ENCODE measurements at places on chromosomes 7 and 10.

DNA sequence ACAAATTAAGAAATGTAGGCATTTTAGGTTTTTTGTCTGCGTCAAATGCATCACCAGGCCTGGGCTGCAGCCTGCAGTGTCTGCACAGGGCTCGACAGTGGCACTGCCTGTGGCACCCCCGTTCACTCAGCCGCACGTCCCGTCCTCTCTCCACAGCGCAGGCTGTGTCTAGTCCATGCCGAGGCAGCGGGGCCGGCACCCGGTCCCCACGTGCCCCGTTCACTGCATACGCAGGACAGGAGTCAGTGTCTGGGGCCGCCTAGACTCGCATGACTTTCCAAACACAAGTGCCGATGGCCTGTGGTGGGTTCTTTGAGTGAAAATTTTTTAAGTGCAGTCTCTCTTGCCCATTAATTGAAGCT is 446.4 kb downstream of the PTPRN2 start:
- no peak for DNase-seq

GRCh38 chr10:23742368-23742767 is 303.5 kb downstream of the OTUD1 start:
- no peak for DNase-seq

DNA sequence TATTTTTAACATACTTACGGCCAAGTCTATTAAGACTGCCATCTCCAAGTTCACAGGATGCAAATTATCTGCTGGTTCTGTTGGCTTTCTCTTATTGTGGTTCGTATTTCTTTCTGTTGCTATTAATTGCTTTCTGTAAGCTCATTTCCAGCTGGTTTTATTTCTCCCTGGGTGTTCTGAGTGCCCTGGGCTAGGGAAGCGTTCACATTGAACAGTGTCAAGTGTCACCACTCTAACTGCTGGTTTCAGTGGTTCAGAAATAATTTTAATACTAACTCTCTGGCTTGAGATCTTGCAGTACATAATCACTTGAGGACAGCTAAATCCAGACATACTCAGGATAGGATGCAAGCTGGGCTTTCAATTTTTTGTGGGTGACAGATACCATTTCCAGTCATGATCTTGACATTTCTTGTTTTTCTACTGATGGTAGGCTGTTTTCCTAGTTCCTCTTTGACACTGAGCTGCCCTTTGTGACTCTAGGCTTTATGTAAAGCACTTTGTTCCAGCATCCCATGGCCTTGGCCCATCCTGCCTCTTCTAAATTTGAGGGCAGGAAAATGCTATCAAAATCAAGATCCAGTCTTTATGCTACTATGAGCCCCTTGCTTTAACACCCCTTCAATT is 117.6 kb downstream of the SNX13 start:
- DNase-seq: no peak

DNA sequence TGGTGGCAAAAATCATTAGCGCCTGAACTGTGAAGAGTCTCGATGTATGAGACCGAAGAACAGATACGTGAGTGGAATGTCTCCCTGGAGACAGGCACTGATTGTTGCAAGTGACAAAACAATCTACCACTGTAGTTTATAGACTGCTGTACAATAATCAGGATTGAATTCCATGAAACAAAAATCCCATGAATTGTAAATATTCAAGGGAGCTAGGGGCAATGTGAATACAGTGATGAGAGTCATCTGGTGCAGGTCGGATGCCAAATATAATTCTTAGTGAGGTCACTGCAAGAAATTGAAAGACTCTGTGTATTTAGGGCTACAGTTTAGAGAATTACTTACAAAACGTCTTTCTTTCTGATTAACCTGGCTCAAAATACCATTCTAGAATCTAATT is 594.4 kb upstream of the VSTM2A start:
- DNase-seq: no peak

GRCh38 chr7:30433082-30433481 is 45.5 kb downstream of the NOD1 start:
- peak; percentile 49 for DNase-seq

- DNase-seq: no peak
These were observed 44.9 kb downstream of the IKZF1 start for GRCh38 chr7:50349399-50349798.

GRCh38 chr10:118798231-118798662 is 43.5 kb upstream of the CACUL1 start:
- DNase-seq: no peak

- DNase-seq: no peak
These were observed 197.3 kb downstream of the CREB5 start for GRCh38 chr7:28609608-28610007.

GRCh38 chr7:122546496-122546895 is 152.4 kb downstream of the RNF133 start:
- no peak for DNase-seq

GRCh38 chr7:80537091-80537490 is 25.2 kb upstream of the GNAT3 start:
- DNase-seq: no peak

DNA sequence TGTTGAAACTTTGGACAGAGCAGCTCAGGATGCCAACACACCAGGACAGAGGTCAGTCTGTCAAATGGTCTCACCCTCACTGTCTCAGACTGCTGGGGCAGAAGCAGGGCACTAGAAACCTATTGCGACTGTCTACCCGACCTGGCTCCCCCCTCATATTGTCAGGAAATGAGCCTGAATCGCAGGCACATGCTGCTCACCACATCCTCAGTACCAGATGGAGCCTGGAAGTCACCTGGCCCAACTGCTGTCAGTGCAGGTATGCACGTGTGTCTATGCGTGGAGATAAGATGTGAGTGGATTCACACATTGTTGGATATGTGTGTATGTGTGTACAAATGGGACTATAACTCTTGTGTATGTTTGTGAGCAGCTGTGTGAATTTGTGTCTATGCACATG is 3.2 kb upstream of the CDHR1 start:
- DNase-seq: no peak

DNA sequence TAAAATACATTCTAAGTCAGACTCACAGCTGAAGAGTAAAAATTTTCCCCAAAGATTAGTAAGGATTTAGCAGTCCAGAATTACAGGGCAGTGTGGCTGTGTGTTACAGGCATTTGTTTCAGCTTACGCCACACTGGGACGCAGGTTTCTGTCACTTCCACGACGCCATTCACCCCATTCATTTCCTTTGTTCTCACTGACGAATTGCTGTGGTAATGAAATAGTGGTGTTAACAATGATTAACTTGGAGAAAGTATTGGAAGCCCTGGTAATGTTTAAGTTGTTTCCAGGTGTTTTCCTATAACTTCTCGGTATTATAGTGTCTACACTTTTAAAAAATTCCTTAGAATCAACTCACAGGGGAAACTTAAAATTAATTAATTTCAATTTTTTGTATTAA is 370.9 kb downstream of the SH2D4B start:
- no peak for DNase-seq

DNA sequence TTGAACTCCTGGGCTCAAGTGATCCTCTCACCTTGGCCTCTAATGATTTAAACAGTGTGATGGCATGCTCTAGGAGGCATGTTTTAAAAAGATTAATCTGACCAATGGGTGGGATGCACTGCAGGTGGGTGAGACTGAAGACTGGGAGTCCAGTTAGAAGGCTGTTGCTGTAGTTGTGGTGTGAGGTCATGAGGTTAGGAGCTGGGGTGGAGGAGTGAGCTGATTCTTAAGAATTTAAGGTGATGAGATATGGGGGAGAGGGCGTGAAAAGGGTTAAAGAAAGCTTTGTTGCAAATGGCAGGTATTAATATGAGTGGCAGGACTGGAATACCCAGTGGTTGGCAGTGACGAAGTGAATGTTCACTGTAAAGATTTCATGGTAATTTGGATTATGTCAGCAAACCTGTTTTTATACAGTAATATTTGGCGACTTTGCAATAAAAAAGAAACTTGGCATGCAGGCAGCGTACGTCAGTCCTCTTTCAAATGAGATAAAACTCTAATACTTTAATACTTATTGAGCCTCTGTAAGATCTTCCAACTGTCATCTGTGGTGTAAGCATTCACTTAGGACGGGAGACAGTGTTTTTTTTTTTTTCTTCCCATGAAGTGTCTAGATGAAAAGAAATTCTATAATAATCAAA is 72.8 kb upstream of the MTPN start:
- DNase-seq: no peak

- DNase-seq: no peak
These were observed 16.9 kb downstream of the TAS2R41 start for GRCh38 chr7:143494622-143495021.

GRCh38 chr10:103599211-103599610 is 105.7 kb downstream of the NEURL1 start:
- no peak for DNase-seq

- no peak for DNase-seq
These were observed 103.6 kb upstream of the SVIL start for GRCh38 chr10:29738341-29738740.

GRCh38 chr7:47739891-47740290 is 158.0 kb upstream of the TNS3 start:
- no peak for DNase-seq

GRCh38 chr7:107224374-107225223 is 55.8 kb downstream of the HBP1 start:
- no peak for DNase-seq

- no peak for DNase-seq
These were observed 131.5 kb downstream of the OAT start for GRCh38 chr10:124287071-124287685.

DNA sequence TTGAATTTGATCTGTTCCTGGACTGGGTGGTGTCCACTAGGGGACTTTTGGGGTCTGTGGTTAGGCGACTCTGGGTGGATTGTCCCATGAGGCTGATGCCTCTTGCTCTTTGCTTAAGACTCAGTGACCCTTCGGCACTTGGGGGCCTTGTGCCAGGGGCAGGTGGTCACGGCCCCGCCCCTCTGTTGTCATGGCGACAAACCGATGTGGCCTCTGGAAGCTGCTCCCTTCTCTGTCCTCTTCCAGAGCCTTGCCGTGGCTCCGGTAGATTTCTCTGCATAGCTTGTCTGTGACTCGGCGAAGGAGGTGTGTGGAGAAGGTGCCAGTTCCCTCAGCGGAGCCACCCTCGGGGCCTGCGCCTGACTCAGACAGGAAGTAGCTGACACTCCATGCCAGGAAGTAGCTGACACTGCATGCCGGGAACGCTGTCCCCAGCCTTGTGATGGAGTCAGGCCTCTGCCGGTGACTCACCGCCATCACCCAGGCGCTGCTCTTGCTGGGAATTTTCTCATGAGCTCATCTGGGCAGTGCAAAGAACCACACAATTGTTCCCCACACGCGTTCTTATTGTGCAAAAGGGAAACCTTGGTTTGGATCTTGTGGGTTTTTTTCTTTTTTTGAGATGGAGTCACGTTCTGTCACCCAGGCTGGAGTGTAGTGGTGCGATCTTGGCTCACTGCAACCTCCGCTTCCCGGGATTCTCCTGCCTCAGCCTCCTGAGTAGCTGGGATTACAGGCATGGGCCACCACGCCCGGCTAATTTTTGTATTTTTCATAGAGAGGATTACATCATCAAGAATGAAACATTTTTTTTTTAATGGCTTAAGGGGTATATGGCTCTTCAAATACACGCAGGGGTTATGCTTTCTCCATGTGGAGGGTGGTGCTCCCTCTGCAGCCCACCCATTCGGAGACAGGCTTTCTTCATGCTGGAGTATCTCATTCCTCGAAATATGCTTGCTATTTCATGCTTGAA is 72.6 kb downstream of the PFKFB3 start:
- DNase-seq: peak; percentile 72

DNA sequence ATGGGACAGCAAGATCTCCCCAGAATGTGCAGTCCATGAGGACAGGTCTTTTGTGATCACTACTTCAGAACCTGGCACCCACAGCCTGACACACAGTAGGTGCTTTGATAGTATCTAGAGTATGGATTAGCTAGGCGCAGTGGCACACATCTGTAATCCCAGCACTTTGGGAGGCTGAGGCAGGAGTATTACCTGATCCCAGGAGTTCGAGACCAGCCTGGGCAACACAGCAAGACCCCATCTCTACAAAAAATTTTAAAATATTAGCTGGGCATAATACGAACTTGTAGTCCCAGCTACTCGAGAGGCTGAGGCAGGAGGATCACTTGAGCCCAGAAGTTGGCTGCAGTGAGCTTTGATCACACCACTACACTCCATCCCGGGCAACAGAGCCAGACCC is 22.3 kb upstream of the ARPC1B start:
- DNase-seq: no peak

- peak; percentile 74 for DNase-seq
These were observed 1.8 kb downstream of the BRI3 start for GRCh38 chr7:98283127-98283886.

GRCh38 chr10:87952612-87953011 is 89.2 kb downstream of the PTEN start:
- DNase-seq: no peak

- no peak for DNase-seq
These were observed 98.9 kb upstream of the ARHGAP21 start for GRCh38 chr10:24822590-24822989.

DNA sequence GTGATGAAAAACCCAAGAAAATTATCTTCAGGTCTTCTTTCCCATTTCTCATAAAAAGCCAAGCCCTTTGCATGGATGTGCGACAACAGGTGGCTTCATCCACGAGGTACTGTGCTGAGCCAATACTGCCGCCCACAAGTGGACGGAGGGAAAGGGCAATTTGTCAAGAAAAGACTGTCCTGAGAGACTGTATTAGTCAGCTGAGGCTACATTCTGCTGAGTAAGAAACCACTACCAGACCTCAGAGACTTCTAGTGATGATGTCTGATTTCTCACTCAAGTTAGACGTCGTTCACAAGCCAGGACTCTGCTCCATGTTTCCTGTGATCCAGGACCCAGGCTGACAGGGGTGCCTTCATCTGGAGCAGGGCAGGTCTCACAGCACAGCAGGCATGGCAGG is 171.5 kb upstream of the CDCA7L start:
- DNase-seq: no peak

GRCh38 chr7:1975581-1975980 is 257.2 kb downstream of the MAD1L1 start:
- DNase-seq: no peak

Measured in SIG-M5 (cell line).